ENCODE measurements at places on chromosomes 1 and 21.

DNA sequence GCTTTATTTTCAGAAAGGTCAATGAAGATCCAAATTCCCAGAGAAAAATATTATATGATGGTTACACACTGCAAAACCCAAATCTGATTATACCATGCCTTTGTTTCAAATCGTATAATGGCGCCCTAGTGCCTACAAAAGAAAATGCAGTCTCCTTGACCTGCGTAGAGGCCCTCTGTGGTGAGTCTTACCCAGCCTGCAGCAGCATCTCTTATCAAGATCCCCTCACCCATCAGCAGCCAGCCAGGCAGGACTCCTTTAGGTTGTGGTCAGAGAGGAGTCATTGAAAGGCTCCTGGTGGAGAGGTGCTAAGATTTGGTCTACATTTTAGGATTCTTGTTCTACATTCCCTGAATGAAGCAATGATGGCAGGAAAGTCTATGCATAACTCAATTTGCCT lies 23.7 kb upstream of the DAB1 start:
- no peak for DNase-seq

GRCh38 chr1:25780318-25781129 lies 19.5 kb upstream of the SELENON start:
- no peak for DNase-seq

DNA sequence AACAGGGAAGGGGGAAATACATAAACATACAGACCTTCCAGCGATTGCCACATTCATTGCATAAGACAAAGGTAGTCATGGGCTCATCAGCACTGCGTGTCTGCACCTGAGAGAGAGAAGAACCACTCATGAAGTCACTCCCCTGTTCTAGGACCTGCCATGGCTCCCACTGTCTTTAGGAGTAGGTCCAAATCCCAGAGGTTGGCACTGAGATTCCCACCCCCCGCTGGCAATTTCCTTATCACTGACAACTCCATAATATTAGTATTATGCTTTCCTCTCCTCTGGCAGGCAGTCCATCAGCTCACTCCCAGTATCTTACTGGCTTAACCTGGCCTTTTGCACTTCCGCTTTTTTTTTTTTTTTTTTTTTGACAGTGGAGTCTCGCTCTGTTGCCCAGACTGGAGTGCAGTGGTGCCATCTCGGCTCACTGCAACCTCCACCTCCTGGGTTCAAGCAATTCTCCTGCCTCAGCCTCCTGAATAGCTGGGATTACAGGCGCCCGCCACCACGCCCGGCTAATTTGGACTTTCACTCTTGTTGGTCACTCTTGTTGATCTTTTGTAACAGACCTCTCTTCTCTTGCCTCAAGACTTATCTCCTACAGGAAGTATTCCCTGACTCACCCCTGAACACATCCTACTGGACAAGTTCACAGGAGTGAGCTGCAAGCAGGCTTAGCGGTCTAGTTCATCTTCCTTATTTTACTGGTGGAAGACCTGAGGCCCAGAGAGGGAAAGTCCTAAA lies 14.8 kb upstream of the ZNF436 start:
- peak; percentile 41 for DNase-seq

DNA sequence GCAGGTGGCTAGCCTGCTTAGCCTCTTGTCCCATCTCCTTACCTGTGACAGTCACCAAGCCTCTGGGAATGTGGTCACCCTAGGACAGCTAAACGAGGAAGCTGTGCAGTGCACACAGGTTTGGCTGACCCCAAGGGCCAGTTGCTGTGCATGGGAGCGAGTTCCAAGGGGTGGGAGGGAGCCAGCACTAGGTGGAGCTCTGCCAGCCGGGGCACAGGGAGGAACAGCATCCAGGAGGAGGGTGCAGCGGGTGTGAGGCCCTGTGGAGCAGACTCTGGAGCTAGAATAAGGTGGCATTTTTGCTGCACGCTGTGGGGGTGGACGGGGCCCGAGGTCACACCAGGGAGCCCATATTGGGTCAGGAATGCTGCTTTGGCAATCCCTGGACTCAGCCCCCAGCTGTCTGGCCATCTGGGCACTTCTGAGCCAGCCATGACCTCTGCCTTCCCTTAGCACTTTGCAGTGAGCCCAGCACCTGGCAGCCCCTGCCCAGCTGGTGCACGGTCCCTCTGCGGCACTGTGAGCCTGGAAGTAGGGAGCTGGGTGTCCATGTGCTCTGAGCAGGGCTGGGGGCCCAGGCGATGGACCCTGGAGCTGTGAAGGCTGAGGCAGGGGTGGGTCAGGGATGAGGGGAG lies 8.7 kb downstream of the PDXK start:
- no peak for DNase-seq

- no peak for DNase-seq
These were observed 25.0 kb upstream of the PHTF1 start for GRCh38 chr1:113784104-113784779.

GRCh38 chr1:179921472-179921871 lies 33.1 kb upstream of the CEP350 start:
- no peak for DNase-seq

DNA sequence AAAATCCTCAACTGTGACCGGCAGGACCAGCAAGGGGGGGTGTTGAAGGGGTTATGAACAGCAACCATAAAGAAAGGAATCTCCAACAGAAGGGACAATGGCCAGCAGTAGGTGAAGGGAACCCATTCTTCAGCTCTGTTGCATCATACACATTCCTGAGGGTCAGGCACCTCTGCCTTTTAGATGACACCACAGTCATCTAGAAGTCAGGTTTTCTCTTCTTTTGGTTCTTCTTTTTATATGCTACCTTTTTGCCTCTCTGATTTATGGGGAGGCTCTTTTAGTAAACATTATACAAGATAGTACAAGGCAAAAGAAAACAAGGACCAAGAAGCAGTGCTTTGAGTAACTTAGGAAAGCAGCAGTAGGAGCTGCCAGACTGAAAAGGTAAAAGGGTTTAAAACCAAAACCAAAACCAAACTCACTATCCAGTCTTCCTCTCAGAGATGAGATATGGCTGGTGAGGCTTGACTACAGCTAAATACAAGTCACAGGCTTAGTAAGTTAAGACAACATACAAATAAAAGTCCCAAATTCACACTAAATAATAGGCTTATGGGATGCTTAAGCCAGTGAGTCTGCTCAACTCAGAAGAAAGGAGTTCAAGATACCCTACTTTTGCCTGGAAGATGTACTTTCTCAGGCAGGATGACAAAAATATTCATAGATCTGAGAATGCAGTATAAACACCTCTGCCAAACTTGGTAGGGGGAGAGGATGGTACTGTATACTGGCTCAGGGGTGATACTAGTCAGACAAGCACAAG lies 4.1 kb downstream of the TEX38 start:
- DNase-seq = no peak

DNA sequence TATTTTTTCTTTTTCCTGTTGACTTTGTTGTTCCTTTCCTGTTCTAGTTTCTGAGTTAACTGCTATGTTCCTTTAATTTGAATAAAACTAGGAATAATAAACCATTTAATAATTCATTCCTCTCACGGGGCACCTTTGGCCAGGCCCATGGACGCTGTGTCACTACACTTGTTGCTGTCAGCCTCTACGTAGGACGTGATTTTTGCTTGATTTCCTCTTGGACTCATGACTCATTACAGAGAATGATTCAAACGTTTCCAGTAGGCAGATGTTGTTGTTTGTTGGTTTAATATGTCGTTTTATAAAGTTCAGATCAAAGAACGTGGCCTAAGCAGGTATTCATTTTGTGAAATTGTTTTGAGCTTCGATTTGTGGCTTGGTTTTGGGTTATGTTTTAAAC lies 9.1 kb upstream of the SLC19A1 start:
- no peak for DNase-seq

DNA sequence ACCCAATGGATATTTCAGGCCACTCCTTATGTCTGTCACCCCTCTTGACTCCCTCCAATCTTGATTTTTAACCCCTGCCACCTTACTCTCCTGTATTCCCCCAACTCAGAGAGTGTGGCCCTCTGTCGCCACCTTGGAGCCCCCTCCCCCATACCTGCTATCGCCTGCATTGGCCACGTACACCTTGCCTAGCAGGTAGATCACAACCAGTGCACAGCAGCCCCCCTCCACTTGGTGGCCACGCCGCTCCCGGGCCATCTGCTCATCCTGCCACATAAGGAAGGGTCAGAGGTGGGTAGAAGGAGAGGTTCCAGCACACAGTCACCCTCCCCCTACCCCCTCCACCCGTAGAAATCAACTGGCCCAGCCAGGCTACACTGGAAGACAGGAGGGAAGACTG lies 2.9 kb downstream of the PPM1J start:
- DNase-seq = no peak

- DNase-seq = no peak
These were observed 85.8 kb upstream of the TMPRSS2 start for GRCh38 chr21:41593760-41594138.

GRCh38 chr1:7785108-7785507 lies 1.0 kb downstream of the PER3 start:
- no peak for DNase-seq

DNA sequence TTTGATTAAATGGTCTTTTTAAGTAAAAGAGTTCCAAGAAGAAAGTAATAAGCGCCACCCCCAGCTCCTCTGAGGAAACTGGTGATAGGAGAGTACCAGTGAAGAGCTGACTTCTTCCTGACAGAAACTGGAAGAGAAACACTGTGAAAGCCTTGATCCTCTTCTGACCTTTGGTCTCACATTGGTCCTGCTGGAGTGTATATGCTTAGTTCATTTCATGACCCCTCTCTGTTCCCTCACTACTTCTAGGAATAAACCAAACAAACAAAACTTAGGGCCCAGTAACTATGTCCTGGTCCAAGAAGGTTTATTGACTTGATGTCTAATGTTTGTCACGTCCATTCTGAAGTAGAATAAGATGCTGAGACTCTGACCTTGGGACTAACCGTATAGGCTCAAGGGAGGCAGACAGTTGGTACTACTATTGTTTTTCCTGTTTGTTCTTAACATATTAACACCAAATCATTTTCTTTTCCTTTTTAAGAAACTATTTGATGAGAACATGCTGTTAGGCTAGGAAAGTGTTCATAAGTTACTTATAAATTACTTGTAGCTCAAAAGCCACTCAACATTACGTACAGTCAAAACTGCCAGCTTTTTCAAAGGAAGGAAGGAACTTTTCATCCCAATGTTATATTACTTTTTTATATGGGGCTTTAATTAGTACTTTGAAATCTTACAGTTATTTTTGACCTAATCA lies 57.9 kb downstream of the MIER1 start:
- DNase-seq = no peak

DNA sequence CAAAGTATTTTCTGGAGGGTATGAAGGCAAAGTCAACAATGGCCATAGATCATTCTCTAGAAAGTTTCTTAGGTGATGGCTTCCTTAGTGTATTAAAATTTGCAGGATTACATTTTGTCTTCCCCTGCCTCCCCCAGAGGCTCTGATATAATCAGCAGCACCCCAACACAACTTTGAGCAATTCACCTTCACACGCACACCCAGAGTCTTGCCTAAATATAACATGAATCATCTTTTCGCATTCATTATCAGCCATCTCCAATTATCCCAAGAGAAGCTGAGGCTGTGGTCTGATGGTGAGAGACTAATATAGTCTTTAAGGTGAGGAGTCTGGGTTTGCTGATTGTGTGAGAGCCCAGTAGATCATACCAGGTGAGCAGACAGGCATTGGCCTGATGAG lies 343.0 kb downstream of the RRAGC start:
- no peak for DNase-seq

GRCh38 chr1:230490436-230490835 lies 64.3 kb upstream of the PGBD5 start:
- no peak for DNase-seq

GRCh38 chr21:44762221-44763049 lies 39.2 kb downstream of the UBE2G2 start:
- DNase-seq = no peak

DNA sequence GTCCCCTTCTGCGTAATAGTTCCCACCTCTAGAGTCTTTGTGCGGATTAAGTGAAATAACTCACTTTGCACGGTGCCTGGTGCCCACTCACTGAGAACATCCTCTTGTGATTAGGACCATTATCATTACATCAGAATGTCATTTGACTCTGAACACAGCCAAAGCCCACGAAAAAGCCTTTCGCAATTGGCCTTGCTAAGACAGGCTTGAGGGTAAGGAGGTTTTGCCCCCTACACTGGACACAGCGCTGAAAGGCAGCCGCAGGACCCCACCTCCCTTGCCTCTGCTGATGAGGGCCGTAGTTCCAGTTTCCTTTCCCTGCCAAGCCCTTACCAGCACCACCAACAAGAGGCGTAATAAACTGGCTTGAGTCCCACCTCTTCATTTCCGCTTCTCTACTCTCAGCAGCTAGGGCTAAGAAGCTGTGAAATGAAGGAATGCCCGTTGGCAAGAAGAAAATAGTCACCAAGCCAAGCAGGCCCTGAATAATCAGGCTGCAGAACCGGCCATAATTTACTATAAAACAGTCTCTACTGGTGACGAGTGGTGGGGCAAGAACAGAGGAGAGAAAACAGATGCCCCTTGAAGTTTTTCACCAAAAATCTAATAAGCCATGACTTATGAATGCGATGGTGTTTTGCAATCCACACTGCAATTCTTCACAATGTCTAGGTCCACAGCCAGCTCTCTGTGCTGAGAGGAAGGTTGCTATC lies 53.1 kb downstream of the SH3GLB1 start:
- DNase-seq = no peak

DNA sequence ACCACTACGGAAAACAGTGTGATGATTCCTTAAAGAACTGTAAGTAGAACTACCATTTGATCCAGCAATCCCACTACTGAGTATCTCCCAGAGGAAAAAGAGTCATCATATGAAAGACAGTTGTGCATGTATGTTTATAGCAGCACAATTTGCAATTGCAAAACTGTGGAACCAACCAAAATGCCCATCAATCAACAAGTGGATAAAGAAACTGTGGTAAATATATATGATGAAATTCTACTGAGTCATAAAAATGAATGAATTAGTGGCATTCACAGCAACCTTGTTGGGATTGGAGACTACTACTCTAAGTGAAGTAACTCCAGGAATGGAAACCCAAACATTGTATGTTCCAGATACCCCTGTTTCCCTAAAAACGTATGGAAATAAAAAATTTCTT lies 337.0 kb upstream of the PTBP2 start:
- no peak for DNase-seq

DNA sequence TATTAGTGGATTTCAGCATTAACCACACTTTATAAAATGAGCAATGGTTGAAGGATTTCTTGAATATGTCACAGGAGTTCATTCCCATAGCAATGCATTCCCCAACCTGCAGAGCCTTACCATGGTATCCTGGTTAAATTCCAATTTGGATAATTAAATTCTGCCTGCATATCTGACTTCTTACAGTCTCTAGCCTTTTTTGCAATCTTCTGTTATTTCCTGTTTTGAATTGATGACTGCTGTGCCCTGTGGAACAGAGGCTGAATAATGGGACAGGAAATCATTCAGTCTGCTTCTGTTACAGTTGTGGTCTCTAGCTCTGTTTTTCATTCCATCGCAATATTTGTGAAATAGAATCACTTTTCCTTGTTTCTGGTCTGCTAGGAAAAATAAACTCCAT lies 1823.9 kb downstream of the PLA2G4A start:
- DNase-seq = no peak

- peak; percentile 71 for DNase-seq
These were observed 107.3 kb upstream of the RUNX3 start for GRCh38 chr1:25037174-25038074.

DNA sequence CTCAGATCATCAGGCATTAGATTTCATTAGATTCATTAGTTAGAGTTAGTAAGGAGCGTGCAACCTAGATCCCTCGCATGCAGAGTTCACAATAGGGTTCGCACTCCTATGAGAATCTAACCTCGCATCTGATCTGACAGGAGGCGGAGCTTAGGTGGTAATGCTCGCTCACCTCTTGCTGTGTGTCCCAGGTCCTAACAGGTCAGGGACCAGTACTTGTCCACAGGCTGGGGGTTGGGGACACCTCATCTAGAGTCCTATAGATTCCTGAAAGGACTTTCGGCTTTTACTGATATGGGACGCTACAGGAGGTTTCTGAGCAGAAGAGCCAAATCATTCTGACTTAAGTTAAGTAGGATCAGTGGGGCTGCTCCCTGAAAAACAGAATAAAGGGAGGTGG lies 91.4 kb downstream of the AKT3 start:
- DNase-seq = no peak

Measured in HuH-7 (cell line).